Renal cortical epithelial cell (primary cell): ENCODE measurements at places on chromosomes 16 and 17. TPM values are rescaled to one million over a fixed set of nuclear protein-coding genes. Genes with fewer than 3 reads are reported as not detected.

Gene CACNG4
- total RNA-seq = not detected in 2 replicates

DNA sequence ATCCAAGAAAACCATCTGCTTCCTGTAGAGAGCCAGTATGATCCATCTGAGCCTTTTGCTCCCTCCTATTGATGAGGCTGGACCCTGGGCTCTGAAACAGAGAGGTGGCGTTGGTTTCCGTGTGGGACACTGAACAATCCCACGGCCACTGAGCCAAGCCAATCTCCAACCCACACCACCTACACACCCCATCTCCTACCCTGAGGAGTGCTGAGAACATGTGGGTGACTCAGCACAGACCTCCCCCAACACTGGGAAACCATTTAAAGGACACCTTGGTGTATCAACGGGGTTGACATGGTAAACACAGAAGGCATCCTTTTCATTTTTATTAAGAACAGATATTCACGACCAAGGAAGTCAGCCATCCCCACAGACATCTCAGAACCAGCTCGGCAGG lies 332.1 kb downstream of the SLC39A11 start:
- DNase-seq = no peak

DNA sequence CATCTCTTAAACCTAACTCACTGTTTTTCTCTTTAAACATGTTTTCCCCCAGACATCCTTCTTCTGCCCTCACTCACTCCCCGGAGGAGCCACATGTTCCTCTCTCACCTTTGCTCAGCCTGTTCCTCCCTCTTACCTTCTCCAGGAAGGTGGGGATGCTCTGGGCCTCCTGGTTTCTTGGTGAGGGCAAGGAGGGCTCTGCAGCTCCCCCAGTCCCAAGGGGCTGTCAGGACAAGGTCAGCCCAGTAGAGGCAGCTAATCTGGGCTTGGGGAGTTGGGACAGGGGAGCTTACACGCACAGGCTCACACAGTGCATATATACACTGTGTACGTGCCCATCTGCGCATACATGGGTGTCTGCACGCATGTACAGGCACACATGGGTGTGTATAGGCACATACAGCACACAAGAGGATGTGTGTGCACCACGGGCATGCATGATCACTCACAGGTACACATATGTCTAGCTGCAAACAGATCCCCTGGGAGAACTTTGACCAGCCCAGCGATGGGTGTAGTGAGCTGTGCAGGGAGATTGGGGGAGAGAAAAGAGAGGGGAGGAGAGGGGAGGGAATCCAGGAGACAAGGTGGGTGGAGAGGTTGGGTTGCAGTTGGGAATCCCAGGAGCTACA lies 28.6 kb upstream of the SPNS3 start:
- no peak for DNase-seq

Gene PDILT
- total RNA-seq = not detected in 2 replicates

Gene DDX42
- total RNA-seq = 45.0 and 135 TPM in 2 replicates

GRCh38 chr17:49746791-49747490 lies 17.0 kb downstream of the FAM117A start:
- peak; percentile 32 for DNase-seq

DNA sequence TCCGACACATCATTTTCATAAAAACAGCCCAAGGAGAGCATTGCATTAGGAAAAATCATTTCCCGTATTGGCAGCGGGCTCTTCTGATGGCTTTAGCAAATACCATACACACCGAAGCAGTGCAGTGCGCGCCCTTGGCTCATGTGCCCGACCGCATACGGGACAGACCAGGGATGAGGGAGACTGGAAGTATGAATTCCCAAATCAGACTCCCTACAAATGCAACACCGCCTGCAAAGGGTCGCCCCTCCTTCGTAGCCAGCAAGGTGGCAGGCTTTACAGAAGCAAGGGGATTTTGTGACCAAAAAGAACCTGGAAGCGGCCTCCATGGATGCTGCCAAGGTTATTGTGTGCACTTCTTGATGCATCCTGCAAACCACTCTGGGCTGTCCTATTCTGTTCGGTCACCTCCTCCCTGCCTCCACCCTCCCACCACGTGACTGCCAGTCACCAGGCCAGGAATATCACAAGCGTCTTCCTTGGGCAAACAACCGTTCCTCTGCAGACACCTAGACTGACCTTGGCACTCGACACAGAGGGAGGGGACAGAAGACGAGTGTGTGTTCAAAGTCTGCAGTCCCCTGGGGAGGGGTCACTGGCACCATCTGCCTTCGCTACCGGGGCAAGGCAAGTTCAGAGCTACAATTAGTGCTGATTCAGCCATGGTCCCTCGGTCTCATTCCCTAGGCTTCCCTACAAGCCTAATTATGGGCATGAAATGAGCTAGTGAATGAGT lies 460.4 kb downstream of the SLC39A11 start:
- DNase-seq = no peak

Gene CCL13
- total RNA-seq = not detected in 2 replicates

Gene TNFRSF17
- not detected in 2 replicates for total RNA-seq

DNA sequence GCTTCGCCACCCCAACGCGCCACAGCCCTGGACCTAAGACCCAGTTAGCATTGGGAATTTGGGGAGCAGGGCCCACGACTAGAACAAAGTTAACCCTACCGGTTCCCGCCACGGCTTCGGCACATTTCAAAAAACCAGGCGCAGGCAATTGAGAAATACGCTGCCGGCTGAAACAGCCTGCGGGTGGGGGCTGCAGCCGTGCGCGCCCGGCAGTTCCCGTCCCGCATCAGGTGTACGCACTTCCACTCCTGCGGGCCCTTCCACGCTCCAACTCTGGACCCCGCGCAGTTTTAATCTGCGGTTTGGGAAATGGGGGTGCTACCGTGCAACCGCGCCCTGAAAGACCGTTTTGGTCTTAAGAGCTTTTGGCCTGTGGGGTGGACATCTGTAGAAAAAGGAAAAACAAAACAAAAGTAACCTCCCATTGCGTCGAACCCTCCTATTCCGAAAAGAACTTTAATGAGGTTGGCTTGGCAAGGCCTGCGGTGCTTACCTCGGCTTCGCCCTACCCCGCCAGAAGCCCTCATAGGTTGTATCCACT lies 7.1 kb downstream of the IRX5 start:
- no peak for DNase-seq

GRCh38 chr16:305916-306626 lies 23.1 kb downstream of the PDIA2 start:
- no peak for DNase-seq

DNA sequence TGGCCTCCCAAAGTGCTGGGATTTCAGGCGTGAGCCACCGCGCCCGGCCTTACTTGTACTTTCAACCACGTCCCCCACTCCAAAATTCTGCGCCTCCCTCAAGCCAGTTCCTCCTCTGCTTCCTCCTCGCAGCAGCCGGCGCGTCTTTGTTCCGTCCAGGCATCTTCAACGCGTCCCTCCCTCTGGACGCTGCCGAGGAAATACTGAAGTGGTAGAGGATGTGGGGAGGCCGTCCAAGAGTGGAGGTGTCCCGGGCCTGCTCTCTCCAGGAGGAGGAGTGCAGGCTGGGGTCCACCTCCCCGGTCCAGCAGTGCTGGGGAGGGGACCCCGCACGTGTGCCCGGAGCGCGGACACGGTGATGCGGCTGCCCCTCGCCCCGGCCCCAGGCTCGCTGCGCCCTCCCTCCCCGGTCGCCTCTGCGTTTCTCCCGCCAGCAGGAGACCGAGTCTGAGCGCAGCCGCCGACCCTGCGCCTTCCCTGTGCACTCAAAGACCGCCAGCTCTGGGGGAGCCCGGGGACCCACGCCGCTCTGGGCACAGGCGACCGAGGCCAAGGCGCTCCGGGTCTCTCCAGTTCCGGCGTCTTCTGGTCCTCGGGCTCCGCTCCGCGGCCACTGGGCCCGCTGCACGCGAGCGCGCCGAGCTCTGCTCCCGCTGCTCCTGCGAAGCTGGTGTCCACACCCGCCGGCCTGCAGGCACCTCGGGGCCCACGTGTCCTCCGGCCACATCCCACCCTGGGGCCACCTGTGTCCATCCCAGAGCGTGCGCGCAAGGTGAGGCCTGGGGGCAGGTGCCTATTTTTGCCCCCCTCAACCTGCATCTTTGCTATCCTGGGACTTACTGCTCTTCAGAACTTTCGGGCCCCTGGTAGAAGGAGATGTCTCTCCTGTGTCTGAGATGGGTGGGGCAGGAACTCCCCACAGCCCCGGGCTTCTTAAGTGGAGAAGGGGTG lies 31.7 kb downstream of the OSBPL7 start:
- DNase-seq = no peak

GRCh38 chr17:8556074-8556473 lies 74.5 kb downstream of the MYH10 start:
- peak; percentile 15 for DNase-seq

DNA sequence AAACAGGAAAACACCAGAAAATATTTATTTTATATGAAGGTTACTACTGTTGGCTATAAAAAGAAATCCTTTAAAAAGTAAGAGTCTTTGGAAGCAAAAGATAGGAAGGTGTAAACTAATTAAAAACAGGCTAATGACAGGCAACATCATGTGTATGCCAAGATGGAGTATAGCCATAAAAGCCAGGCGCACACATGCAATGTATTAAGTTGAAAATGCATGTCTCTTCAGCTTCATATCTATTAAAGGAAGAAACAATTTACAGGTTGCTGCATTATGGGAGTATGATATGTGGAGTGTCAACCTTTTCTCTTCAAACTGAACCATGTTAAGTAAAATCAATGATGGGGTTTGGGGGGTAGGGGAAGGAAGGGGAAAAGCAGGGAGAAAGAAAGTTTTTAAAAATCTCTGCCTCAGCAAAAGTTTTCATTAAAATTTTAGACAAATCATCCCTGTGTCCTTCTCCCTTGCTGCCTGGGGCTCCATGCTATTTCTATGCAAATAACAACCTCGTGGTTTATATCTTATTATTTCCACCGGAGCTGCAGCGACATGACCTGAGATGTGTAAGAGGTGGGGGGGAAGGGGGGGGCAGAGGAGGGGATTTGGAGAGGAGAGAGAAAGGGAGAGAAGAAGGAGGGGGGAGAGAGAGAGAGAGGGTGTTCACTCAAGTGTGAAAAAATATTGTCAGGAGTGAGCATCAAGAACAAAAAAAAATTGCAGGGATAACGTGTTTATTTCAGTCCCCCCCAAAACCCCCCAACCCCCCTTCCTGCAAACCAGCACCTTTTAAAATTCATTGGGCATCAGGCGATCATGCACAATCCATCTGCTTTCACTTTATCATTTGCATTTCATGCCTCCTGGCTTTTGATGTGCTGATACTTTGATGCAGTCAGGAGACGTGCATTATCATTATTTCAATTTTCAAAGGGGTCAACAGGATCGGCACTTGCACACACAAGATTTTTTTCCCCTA lies 197.6 kb downstream of the AATF start:
- DNase-seq = no peak
